ENCODE measurements at places on chromosomes 2 and 18. TPM values are rescaled to one million over a fixed set of nuclear protein-coding genes. Genes with fewer than 3 reads are reported as not detected.
A peak's percentile ranks its signal among the peaks of the same experiment; 100 is the strongest.

- no peak for DNase-seq
Observed at GRCh38 chr2:94979406-94980375, 45.8 kb upstream of the MAL start.

DNA sequence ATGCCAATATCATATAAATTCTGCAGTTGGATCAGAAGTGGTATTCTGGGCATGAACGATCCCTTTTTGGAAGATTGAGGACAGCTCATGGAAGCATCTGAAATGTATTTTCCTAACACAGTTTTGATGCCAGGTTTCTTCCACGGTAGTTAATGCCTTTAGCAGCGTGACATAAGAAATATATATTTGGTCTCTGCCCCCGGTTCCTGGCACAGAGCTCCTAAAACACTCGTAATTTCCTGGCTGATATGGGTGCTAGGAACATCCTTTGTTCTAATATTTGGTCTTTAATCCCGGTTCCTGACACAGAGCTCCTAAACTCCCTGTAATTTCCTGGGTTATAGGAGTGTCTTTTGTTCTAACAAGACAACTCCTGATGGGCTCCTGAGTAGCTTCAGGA lies 8.2 kb upstream of the CABLES1 start:
- DNase-seq, result no peak

DNA sequence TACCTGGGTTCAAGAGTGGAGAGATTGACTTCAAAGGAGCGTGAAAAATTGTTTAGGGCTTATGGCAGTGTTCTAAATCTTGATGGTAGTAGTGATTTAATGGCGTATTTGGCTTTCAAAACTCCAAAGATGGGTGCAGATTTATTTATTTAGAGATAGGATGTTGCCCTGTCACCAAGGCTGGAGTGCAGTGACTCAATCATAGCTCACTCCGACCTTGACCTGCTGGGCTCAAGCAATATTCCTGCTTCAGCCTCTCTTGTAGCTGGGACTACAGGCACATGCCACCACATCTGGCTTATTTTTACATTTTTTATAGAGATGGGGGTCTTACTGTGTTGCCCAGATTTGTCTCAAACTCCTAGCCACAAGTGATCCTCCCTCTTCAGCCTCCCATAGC lies 52.5 kb downstream of the FAM117B start:
- DNase-seq, result no peak

The CPLX4 gene
- total RNA-seq, result not detected

GRCh38 chr2:11161747-11162146 lies 6.5 kb downstream of the SLC66A3 start:
- DNase-seq, result peak; percentile 36

The HNRNPA3 gene
- total RNA-seq, result 264 TPM

DNA sequence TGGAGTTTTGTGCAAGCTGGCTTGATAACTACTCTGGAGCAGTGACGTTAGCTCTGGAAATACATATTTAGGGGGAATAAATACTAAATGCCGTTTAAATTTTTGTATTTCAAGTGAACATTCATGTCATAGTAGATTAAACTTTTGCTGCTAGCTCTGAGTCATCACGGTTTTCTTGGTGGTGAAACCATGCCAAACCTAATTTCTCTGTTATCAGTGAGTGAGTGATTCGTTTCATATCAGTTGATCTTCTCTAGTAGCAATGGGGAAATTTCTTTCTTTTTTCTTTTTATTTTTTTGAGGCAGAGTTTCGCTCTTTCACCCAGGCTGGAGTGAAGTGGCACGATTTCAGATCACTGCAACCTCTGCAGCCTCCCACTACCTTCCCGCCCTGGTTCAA lies 211.1 kb downstream of the PTPRM start:
- DNase-seq, result no peak

The SERPINB10 gene
- not detected for total RNA-seq

The TMEM163 gene
- total RNA-seq, result not detected

GRCh38 chr18:55343396-55344073 lies 244.5 kb downstream of the TCF4 start:
- DNase-seq, result no peak

DNA sequence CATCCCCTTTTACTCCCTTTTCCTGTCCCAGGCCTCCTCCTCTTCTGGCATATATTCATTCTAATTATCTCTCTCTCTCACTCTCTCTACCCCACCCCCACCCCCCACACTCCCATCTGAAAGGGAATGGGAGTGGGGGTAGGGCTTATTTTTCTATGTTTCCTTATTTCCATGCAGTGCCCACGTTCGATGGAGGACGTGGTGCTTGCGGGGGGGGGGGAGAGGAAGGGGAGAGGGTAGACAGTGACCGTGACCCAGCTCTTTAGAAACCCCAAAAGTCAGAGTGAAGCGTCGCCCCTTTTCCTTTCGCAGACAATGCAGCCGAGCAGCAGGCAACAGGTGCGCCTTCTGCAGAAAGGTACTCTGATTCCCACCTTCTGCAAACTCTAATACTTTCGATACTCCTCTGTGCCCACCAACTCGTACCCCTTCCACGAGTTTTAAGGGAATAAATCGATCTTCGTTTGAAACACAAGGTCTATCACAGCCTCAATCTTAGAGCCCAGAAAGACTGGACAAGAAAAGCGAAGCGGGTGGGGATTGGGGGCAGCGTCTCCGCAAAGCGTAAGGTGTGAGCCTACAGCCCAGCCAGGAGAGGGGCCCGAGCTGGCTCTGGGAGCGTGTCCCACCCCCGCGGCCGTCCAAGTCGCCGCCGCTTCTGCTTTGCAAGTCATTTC lies 891 bp upstream of the NR4A2 start:
- no peak for DNase-seq

The MGAT4A gene
- total RNA-seq, result 16.7 TPM

The PRSS56 gene
- 0.09 TPM for total RNA-seq

- DNase-seq, result no peak
Observed at GRCh38 chr18:69220529-69220928, 180.2 kb upstream of the DOK6 start.

The RTP5 gene
- total RNA-seq, result not detected

DNA sequence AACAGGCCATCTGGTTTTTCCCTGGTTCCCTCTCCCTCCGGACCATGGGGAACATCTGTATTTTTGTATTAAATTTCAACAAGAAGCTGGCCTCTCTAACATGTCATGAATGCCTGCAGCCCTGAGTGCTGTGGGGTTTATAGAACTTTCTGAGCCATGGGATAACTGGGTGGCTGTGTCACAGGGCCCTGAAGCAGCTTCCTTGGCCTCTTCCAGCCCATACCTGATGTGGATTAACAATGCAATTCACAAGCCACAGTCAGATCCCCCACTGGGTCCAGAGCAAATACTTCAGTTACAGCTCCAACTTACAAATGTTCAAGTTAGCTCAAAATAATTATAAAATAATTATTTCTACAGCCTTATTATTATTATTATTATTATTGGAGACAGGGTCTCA lies 307.8 kb upstream of the CELF4 start:
- DNase-seq, result no peak

DNA sequence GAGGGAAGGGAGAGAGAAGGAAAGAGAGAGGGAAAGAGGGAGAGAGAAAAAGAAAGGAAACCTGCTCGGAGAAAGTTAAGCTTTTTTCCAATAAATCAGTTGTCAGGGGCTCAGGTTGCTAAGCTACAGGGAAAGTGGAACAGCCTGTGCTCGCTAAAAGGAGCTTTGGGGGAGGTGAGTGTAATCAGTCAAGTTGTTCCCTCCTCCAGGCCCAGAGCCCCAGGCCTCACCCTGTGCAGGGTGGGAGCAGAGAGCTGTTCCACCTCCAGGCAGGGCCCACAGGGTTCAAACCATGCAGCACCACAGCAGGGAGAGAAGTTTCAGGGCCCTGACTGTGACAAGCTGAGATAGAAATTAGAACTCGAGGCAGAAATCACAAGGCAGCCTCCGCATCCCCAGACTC lies 56.4 kb upstream of the PPP1CB start:
- DNase-seq, result no peak

The KCNG2 gene
- total RNA-seq, result not detected

GRCh38 chr2:64386676-64387075 lies 67.3 kb upstream of the LGALSL start:
- DNase-seq, result no peak

- no peak for DNase-seq
Observed at GRCh38 chr2:204571041-204571440, 25.8 kb downstream of the PARD3B start.

The STPG4 gene
- total RNA-seq, result not detected

The OSBPL6 gene
- total RNA-seq, result 3.1 TPM

The DPYSL5 gene
- total RNA-seq, result 2.8 TPM

The GREB1 gene
- total RNA-seq, result 22.9 TPM

GRCh38 chr2:72780477-72780876 lies 45.4 kb downstream of the EXOC6B start:
- no peak for DNase-seq

The C2orf80 gene
- not detected for total RNA-seq

The ASXL3 gene
- total RNA-seq, result 36.7 TPM

DNA sequence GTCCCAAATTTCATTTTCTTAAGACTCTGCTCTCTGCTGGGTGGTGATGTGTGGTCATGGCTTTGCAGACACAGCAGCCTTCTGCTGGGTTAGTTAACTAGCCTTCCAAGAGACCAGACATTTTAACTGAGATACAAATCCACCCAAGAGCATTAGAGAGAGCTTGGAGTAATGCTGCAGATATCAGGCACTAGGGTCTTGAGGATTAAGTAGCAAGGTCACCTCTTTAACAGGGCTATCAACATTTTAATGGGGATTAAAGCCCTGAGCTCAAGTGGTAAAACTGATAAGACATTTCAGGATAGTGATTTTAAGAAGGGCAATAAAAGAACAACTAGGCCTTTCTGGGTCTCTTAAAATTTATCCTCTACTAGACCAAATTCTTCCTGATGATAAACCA lies 461.2 kb downstream of the MEIS1 start:
- DNase-seq, result no peak

- no peak for DNase-seq
Observed at GRCh38 chr2:236284208-236284607, 20.0 kb upstream of the ASB18 start.

The MYOM1 gene
- total RNA-seq, result 1.2 TPM

DNA sequence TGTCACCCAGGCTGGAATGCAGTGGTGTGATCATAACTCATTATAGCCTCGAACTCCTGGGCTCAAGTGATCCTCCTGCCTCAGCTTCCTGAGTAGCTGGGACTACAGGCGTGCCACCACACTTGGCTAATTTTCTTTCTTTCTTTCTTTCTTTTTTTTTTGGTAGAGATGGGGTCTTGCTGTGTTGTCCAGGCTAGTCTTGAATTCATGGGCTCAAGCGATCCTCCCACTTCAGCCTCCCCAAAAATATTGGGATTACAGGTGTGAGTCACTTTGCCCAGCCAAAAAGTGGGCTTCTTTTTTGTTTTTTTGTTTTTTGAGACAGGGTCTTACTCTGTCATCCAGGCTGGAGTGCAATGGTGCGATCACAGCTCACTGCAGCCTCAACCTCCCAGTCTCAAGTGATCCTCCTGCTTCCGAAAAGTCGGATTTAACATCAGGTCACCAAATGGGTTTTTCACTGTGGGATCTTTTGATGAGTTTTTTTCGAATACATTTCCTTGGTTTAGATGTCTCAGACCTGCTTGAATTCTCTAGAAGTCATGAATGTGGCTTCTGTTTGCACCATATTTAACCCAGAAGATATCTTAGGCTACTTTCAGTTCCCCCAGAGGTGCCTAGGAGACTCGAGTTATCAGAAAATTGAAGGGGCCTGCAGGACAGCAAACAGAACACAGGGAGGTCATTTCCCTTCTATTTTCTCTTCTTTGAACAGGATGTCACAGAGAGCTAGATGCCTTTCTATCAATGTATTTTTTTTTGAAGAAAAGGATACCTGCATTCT lies 8.9 kb downstream of the RAB31 start:
- no peak for DNase-seq

DNA sequence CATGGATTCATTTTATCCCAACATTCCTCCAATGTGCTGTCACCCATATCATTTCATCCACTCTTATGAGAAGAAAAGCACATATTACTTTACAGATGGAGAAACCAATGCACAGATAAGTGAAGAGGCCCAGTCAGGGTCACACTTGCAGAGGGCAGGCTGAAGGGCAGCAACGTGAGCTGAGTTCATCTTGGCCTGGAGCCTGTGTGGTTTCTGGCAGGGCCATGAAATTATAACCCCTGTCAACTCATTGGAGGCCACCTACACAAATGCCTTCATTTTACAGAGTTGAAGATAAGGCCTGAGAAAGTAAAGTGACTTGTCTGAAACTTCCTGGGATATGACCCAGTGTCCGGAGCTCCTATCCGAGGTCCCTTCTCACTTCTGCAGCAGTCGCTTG lies 88.4 kb upstream of the NRP2 start:
- DNase-seq, result no peak

- no peak for DNase-seq
Observed at GRCh38 chr2:240611601-240612210, 13.6 kb upstream of the GPR35 start.

GRCh38 chr2:190844700-190845401 lies 35.8 kb upstream of the GLS start:
- DNase-seq, result no peak

DNA sequence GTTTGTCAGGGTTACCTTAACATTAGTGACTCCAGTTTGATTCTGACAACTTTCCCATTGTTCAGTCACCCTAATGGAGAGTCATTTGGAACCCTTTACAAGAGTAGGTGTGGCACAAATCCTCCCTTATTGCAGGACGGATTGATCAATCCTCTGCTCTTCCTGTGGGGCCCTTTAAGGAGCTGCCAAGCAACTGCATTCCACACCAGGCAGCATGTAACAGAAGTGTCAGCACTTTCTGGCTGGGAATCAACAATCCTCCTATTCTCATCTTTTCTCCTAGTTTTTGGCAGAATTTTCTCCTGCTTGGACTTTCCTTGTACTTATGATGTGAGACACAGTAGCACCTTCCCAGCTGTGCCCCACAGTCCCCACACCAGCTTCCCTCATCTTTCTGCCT lies 177.8 kb downstream of the ST6GAL2 start:
- no peak for DNase-seq

DNA sequence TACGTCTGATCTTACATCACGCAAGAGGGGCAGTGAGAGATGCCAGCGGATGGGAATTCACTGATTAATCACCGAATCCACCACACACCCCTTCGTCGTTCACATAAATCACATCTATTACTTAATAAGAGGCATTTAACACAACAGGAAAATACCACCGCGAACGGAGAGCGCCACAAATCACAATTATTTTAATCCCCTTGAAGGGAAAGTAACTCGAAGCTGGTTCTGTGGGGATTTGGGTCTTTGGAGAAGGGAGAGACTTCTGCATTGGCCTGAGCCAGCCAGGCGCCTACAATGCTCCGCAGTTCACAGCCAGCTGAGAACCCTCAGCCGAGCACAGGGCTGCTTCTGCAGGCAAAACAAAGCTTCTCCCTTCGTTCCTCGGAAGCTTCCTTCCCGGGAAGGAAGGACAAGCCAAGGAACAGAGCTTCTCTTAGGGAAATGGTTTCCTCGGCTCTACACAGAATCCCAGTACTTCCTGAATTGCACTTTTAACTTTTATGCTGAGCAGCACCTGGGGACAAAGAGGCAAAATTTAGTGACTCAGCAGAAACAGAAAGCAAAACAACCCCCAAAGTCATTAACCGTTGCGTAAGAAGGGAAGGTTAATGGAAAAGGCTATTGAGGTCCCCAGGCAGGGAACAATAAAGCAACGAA lies at the start of gene LRP1B:
Gene LRP1B, minus strand, starts transcription at position 7 of the 660 bp plus-strand sequence. CDS start 287 bp downstream, outside the sequence.
- peak; percentile 44 for DNase-seq

- DNase-seq, result peak; percentile 65
Observed at GRCh38 chr18:961644-962355, 57.1 kb downstream of the ADCYAP1 start.

All from mesothelial cell of epicardium (in vitro differentiated cells).